ENCODE measurements at places on chromosomes 12 and 14.

DNA sequence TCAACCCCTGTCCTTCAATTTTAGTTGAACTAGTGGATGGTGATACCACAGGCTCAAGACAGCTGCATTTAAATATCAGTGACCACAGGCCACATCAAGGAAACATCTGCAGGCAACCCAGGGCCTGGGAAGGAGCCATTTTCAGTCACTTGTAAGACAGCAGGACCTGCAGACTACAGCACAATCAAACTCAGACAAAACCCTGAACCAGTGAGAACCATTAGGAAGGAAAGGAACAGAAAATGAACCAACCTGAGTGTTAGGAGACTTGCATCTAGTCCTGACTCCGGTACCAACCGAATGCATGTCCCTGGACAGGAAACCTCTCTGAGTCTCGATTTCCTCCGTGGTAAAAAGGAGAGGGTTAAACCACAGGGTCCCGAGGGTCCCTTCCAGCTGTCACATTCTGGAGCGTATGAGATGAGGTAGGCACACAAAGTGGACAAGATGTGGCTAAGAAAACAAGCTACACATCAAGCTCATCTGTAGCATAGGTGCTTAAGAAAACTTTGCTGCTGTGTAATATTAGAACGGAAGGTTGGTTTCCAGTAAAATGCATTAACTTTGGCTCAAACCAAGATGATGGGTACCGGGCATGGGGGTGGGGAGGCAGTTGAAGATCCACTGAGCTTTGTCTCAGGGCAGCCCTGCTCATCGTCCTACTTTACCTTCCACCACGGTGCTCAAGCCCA lies 1.6 kb upstream of the CDKN1B start:
- no peak for DNase-seq

DNA sequence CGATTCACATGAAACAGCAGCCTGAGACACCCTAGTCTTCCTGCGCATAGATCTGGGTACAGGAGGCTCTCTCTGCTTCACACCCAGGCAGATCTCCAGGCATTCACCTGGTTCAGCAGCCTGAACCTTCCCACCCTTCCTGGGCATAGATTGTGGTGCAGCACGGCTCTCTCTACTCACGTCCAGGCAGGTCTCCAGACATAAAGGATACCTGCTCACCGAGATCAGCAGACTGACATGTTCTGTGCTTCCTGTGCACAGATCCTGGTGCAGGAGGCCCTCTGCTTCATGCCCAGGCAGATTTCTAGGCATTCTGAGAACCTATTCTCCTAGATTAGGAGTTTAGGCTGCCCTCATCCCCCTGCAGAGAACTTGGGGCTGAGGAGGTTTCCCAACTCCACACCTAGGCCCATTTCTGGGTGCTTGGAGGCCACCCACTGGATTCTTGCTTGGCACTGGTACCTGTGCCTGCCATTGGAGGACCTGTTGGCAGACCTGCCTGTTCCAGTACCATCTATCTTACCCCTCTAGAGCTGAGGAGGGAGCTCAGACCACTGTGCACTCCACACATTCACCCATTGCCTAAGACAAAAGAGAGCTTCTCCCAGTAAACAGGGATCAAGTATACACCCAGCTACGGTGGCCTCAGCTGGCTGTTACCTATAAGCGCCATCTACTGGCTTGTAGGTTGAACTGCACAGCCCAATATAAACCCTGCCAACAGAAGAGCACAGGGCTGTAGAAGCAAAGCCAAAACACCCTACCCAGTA lies 28.0 kb upstream of the GARIN6 start:
- DNase-seq, result no peak

- DNase-seq, result no peak
Observed at GRCh38 chr12:77102691-77103090, 37.3 kb upstream of the E2F7 start.

DNA sequence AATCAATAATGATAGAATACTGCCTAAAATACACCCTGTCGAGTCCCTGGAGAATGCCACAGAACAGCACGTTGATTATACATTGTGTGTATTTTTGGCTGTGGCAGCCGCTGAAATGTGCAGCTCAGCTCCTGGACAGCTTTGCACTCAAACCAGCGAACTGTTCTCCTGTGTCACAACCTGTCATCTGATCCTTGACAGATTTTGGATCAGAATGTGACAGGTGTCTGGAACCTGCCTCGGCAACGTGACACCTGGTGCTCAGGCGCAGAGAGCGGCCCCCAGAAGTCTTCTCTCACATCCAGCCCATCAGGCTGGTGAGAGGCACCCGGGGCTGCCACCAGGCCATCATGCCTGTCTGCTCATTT lies 19.3 kb downstream of the MVK start:
- DNase-seq, result no peak

DNA sequence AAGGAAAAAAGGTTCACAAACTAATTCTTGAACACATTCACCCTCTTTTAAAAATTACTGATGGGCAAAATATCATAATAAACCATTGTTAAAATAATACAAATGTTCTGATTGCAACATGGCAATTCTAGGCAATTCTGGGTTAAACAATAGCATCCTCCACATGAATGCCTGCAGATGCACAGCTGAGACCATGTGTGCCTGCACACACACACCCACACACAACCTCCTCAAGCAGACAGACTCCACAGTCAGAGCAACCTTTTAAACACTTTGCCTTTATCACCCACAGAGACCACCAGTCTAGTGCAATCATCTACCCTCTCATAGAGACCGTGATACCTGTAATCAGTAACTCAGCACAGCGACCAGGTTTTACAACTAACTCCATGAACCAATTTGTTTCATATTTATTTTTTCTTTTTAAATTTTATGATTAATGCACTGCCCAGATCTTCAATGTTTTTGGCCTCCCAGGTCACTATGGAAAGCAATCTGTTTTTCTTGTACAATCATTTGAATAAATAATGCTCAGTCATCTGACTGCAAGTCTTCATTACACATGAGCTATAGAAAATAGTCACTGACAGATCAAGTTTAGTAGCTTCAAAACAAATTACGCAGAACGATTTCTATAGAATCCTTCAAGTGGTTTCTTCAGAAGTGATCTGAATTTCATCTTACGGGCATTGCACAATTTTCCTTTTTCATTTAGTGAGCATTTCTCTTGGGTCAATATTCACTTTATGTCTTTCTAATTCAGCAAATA lies 105.8 kb downstream of the PRKD1 start:
- DNase-seq, result no peak

DNA sequence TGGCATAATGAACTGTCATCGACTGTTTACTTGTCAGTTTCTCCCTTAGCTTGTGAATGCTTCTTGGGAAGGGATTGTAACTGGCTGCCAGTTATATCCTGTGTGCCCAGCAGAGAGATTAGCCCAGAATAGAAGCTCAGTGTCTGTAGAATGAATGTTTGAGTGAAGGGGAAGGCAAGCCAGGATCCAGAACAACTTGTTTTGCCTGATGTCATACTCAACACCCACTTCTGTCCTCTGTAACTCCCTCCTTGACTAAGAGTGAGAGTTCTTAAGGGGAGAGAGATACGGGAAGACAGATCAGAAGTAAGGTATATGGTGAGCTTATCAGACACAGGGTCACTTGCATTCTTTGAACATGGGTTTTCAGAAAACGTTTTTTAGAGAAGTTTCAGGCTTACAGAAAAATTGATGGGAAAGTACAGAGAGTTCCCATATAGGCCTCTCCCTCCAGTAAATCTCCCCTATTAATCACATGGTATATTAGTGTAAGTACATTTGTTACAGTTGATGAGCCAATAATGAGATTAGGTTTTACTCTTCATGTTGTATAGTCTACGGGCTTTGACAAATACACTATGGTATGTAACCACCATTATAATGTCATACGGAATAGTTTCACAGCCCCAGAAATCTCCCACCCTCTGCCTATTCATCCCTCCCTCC lies 5.6 kb upstream of the SPPL3 start:
- DNase-seq, result no peak

- DNase-seq, result no peak
Observed at GRCh38 chr12:64025174-64025958, 180.9 kb downstream of the SRGAP1 start.

DNA sequence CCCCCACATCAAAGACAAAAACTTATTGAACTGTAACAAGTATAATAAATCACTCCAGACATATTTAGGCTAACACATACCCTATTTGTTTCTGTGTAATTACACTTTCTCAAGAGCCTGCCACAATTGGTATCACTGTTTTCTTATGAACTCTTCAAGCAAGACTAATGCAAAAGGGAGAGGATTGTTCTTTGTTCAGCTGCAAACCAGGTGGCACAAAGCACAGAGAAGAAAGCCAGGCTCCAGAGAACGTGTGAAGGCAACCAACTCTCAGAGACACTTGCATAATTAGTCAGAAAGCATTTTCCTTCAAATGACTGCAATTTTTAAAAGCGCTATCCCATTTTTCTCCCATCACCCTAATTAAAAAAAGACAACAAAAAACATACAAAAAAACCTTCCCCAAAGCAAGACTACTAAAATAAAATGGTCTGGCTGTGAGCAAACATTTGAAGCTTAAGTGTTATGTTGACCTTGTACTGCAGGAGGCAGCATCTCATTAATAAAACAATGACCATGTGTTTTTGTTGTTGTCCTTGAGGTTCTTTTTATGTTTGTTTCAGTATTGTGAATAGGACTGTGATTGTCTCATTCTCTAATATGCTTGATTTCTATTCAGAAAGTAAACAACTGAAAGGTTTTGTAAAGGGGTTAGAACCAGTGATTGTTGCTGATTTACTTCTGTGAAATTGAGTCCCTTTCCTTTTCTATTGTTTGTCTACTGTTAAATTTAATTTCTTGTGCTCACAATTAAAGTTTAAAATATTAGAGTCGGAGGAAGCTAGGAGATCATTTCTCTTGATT lies 452.7 kb upstream of the PDE3A start:
- no peak for DNase-seq

DNA sequence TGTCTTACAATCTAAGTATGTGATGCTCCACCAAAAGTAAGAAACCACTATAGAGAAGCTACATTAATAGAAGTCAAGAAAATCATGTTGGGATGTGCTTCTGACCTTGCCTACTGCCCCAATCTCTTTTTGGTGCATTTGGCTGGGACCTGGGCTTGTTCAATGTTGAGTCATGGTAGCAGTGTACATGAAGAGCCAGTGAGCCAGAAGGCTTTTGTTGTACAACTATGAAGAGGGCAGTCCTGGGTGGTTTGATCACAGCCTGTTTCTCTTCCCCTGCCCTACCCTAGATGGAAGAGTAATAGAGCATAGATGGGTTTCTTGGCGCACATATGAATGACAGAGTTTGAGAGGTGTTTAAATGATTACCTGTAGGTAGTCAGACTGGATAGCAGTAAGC lies 56.4 kb downstream of the UBR7 start:
- DNase-seq, result no peak

DNA sequence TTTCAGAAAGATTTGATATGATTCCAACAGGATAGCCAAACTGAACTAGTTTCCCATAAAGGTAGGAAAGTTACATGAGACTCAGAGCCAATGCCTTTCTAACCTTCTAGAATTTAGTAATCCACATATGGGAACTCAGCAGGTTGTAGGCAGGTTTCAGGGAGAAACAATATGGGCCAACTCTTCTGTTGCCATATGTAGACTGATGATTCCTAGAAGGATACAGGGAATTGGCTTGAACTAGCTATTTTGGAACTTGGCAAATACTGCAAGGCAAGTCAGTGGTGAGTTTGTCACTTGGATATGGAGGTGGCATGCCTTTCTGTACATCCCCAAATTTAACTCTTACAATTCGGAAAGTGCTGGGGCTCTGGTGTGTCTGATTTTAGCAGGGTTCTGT lies 15.5 kb downstream of the SUDS3 start:
- DNase-seq, result no peak

GRCh38 chr12:49924628-49925246 lies 21.0 kb upstream of the FAIM2 start:
- DNase-seq, result no peak

GRCh38 chr12:46370380-46370734 lies 2.2 kb downstream of the SLC38A2 start:
- no peak for DNase-seq

- DNase-seq, result no peak
Observed at GRCh38 chr12:132470397-132470796, 19.6 kb upstream of the FBRSL1 start.

DNA sequence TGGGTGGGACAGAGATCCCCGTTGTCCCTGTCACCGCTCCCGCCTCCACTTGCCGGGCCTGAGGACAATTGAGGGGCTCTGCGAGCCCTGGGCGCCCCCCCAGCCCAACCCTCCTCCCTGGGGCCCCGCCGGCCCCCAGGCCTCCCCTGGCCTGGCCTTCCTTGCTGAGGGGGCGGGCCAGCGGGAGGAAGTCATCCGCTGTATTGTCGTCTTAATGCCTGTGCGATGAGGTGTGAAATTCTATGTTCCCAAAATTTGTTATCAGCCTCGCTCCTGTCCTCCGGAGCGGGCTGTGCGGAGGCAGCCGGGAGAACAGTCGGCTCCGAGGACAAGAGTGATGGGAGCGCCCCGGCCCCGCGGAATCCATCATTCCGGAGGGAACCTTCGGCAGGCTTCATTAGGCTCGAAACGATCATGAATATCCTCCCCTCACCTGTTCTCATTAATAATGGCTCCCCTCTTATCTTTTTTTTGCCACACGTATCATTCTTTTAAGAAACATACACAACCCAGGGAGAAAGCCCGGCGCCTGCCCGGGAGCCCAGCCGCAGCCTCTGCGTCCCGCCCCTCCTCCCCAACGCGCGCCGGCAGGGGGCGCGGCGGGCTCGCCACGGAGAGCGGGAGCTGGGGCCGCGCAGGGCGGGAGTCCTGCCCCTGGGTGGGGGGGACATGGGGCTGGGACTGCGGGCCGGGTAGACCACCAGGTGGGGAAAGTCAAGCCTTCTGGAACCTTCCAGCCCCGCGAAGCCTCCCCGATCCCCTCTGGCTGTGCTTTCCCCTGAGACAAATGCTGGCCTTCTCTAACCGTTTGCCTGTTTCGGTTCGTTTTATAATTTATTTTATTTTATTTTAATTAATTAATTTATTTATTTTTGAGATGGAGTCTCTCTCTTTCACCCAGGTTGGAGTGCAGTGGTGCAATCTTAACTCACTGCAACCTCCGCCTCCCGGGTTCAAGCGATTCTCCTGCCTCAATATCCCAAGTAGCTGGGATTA lies 17.1 kb upstream of the DLK1 start:
- no peak for DNase-seq

GRCh38 chr12:15644700-15645099 lies 144.5 kb downstream of the EPS8 start:
- no peak for DNase-seq

DNA sequence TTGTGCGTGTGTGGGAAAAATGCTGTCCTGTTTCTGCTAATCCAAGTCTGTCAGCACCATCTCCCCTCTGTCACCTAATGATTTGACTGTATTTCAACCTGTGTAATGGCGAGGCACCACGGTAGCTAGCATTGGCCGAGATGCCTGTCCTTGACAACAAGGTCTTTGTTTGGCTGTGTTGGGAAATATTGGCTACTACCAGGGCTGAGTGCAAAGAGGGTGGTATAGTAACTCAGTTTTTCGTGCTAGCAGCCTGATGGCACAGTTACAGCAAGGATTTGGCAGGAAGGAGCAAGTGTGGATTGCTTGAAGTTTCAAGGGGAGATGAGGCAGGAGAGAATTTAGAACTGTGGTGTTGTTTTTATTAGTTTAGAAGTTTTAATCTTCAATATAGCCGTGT lies 440.3 kb upstream of the RGS6 start:
- no peak for DNase-seq

Data from stimulated activated CD4-positive, alpha-beta T cell treated with anti-CD3 and anti-CD28 coated beads, Interleukin-1b, Interleukin-23, amount 100 ng/mL, for 1 hour (primary cell).